ENCODE measurements at places on chromosomes 1 and 21.

GRCh38 chr1:182570611-182570970, 18.5 kb downstream of the RNASEL start:
- DNase-seq = no peak

DNA sequence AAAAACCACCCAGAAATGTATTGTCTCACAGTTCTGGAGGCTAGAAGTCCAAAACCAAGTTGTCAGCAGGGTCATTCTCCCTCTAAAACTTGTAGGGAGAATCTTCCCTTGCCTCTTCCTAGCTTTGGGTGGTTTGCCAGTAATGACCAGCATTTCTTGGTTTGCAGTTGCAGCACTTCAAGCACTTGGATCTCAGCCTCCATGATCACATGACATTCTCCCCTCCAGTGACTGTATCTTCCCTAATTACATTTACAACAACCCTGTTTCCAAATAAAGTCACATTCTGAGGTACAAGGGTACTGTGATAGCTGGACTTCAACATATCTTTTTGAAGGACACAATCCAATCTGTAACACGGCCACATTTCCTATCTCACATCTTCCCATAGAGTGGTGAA, 37.2 kb downstream of the EVI5 start:
- DNase-seq = no peak

DNA sequence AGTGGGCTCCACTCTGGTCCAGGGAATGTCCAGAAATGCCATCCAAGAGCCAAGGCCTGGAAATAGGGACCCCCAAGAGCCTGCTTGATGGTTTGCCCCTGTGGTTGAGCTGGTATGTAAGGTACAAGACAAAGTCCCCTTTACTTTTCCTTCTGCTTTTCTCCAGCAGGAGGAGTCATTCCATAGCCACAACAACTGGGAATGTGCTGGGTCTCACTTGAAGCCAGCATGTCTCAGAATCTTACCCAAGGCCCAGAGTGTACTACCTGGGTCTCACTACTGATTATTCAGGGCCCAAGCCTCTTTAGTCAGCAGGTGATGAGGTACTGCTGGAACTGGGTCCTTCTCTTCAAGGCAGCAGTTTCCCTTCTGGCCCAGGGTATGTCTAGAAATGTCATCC, 62.1 kb upstream of the CD55 start:
- no peak for DNase-seq

DNA sequence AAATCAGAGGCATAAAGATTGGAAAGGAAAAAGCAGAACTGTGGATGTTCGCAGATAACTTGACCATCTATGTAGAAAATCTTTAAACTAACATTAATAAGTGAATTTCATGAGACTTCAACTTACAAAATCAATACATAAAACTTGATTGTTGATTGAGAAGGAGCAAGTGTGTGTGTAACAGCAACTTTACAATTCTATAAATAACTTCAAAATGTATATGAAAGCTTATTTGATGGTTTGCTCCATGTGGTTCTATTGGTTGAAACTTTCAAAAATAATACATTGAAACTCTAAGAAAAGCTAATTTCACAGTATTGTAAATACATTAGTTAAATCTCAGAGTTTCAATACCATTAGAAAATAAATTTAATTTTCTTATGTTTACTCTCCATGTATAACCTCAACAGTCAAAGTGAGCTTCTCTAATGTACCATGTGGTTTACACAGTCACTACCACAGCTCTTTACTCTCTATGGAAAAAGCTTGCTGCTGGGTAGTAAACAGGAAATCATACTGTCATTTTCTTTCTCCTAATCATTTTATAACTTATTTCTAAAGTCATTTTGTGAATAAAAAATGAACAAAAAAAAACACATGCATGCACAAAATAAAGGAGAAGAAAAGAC, 12.0 kb downstream of the AKT3 start:
- DNase-seq = no peak

DNA sequence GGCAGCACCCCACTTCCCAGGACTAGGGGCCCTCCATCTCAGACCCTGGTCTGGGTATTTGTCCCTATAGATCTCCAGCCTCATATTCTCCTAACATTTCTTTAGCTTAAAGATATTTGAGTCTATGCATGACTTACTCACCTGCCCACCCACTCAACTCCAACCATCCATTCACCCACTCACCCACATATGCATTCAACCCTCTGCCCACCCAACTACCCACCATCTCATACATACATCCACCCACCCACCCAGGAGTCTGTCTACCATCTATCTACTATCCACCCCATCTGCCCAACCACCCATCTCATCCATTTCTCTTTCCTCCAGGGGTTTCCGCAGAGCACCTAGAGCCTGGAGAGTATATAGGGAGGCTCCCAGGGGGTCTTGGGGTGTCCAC, 42.7 kb downstream of the FAAH start:
- DNase-seq = no peak

GRCh38 chr1:38589036-38589435, 270.5 kb downstream of the RRAGC start:
- no peak for DNase-seq

DNA sequence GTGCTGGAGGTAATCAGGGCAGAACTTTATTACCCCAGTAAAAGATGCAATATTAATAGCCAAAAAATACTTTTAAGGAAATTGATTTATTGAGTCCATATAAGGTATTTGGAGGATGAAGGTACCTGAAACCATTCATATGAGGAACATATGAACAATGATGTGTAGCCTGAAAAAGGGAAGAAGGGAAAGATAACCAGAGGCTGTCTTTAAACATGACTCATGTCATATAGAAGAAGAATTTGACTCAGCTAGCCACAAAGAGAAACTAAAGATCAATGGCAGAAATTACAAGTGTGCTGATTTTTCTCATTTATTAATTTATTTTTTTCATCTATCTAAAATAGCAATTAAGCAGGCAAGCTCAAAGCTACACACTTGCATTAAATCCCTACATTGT, 136.2 kb upstream of the DUSP10 start:
- DNase-seq = no peak

DNA sequence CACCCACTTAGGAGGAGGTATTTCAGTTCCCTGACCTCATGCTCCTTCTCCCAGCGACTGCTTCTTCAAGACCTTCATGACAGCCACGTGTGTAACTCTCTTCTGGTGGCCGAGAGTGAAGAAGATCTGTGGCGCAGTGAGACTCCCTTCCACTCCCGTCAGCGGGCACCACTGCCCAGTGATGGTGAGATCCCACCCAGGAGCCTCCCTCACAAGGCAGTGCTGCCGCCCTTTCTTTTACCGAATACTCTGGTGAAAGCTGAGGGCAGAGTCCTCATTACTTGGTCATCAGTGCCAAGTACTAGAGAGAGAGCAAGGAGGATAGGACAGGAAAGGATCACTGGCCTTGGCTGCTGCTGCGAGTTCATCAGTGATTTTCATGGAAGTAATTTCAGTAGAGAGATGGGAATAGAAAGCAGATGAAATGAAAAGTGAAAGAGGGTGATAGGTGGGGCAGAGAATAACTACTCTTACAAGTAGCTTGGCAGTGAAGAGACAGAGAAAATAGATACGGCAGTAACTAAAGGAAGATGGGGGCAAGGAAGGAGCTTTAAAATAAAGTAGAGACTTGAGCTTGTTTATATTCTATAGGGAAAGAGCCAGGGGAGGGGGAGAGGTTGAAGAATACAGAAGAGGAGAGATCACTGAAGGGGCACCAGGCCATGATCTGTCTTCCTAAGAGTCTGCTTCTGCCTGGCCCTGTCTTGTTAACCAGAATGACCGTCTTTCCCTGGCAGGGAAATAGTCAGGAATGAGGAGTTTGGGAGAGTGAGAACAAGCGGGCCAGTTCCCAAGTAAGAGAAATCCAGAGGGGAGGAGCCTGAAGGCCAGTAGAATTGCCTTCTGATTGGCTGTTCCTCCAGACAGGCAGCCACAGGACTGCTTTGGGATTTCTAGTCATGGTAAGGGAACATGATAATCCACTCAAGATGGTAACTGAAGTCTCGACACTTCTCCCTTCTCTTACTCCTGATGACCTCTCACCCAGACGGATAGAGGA, 18.3 kb downstream of the HYI start:
- DNase-seq = no peak

- no peak for DNase-seq
These were observed 44.3 kb downstream of the LAMC2 start for GRCh38 chr1:183230413-183230812.

- DNase-seq = no peak
These were observed 451.0 kb downstream of the TTLL7 start for GRCh38 chr1:83547901-83548300.

DNA sequence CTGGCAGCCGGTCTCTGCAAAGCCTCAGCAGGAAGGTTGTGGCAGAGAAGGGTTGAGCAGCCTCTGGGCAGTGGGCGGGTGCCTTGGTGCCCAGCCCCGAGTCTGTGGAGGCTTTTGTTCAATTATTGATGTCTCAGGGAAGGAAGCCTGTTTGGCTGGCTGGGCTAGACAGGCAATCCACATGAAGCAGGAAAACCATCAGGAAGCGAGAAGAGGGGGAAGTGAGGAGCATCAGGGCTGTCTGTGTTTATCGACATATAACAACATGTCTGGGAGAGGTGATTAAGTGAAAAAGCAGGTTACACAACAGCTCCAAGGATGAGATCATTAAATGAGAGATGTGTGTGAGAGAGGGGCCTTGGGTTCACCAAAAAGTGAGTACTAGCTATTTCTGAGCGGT, 105.4 kb downstream of the UBE2U start:
- no peak for DNase-seq

DNA sequence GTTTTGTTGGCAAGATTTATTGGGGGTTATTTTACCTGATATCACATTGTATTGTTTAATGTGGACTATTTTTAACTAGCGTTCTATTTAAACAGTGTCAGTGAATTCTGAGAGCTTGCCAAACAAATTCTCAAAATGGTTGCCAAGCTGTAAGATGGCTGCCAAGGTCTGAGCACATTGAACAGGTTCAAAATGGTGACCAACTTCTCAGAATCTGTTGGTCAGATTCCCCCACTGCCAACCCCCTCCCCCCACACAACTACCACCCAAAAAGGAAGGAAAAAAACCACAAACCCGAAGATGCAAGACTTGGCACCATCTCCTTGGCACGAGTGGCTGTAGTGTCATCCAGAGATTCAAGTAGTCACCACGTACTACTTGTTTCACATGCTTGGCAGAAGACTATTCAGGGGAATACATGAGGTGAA, 159.1 kb downstream of the NFIA start:
- DNase-seq = no peak

DNA sequence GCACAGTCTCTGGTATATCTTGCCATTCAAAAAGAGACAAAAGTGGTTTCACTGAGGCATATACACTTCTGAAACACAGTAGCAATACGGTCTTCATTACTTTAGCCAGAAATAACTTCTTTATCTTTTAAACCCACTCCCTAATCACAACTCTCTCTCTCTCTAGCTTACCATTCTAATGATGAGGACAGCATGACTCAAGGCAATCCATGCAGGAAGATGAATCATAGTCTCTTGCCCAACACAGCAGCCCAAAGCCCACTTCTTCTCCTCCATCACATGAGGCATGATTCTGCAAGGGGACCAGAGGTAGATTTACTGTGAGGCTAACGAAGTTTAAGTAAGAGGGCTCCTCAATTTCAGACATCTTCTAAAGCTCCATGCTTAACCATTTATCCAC, 285.0 kb upstream of the NR5A2 start:
- DNase-seq = no peak

DNA sequence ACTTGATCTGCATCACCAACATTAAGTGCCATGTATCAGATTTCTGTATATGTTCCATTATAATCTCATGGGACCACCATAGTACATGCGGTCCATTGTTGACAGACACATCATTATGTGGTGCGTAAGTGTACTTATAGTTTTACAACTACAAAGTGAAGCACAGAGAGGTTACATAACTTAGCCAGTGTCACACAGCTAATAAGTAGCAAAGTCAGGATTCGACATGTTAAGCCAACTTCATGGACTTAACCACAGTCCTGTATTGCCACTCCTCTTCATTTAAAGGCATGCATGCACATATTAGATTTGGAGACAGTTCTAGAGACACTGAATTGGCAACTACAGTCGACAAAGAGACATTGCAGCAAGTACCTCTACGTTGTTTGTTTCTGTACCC, 120.5 kb downstream of the ATF6 start:
- no peak for DNase-seq

GRCh38 chr21:37565530-37566223, 199.1 kb downstream of the DYRK1A start:
- DNase-seq = peak; percentile 22

GRCh38 chr21:43361127-43361492, 65.8 kb downstream of the SIK1 start:
- peak; percentile 44 for DNase-seq

GRCh38 chr1:221888218-221888617, 146.3 kb upstream of the DUSP10 start:
- DNase-seq = no peak

- DNase-seq = no peak
These were observed 13.0 kb upstream of the C8B start for GRCh38 chr1:56978819-56979218.

GRCh38 chr1:68293122-68293521, 60.8 kb upstream of the WLS start:
- DNase-seq = no peak

- DNase-seq = no peak
These were observed 184.2 kb downstream of the SLC44A5 start for GRCh38 chr1:75426688-75427087.

DNA sequence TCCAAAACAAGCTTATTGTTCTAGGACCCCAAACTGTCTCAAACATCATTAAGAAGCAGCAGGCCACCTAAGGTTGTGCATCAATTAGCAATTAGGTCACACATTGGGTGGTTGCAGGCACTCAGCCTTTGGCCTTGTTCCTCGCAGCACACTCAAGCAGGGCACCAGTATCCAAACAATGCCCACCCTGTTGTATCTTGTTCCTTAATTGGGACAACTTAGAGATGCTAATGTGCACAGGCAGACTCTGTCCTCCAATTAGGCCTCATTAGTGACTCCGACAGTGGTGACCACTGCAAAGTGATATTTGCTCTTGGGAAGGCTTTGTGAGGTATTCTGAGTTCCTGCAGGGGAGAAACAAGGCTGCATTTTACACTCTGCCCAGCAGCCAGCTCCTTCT, 515.1 kb upstream of the PTBP2 start:
- DNase-seq = no peak

DNA sequence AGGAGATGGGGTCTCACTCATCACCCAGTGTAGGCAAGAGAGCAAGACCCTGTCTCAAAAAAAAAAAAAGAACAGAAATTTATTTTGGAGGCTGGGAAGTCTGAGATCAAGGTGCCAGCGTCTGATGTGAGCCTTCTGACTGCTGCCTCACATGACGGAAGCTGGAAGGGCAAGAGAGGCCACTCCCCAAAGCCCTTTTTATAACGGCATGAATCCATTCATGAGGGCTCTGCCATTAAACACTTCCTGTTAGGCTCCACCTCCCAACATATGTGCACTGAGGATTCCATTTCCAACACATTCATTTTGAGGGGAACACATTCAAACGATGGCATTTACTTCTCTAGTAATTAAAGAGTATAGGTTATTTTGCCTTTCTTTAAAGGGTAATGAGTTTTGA, 50.9 kb upstream of the C1orf198 start:
- DNase-seq = peak; percentile 3

GRCh38 chr1:180851995-180852887, 60.5 kb upstream of the KIAA1614 start:
- no peak for DNase-seq

Measured in NCI-H510A treated with DMSO at 0.1 percent for 48 hours (cell line).